Stimulated activated CD8-positive, alpha-beta memory T cell treated with anti-CD3 and anti-CD28 coated beads, Interleukin-15, amount 100 ng/mL, for 24 hours (primary cell): ENCODE measurements at places on chromosomes 5 and 9.

- DNase-seq = no peak
Measured at GRCh38 chr5:163506726-163507125, 1.3 kb downstream of the MAT2B start.

DNA sequence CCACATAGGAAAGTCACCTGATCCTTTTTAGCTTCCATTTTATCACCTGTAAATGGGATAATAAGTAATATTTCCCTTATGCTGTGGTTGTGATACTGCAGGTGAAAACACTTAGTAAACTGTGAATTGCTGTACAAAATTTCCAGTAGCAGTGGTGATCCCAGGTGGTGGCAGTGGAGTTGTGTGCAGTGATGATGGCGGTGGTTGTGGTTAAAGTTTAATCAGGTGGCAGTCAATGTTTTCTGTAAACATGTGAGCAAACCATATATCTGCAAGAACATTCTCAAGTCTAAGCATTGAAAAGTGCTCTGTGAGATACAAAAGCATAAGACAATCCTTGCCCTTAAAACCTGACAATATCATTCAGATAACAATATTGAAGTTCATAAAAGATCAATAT lies 480.2 kb downstream of the RASEF start:
- DNase-seq = no peak

GRCh38 chr9:134555094-134555650 lies 86.4 kb upstream of the COL5A1 start:
- no peak for DNase-seq

- no peak for DNase-seq
Measured at GRCh38 chr9:99576002-99576401, 245.7 kb upstream of the NR4A3 start.

DNA sequence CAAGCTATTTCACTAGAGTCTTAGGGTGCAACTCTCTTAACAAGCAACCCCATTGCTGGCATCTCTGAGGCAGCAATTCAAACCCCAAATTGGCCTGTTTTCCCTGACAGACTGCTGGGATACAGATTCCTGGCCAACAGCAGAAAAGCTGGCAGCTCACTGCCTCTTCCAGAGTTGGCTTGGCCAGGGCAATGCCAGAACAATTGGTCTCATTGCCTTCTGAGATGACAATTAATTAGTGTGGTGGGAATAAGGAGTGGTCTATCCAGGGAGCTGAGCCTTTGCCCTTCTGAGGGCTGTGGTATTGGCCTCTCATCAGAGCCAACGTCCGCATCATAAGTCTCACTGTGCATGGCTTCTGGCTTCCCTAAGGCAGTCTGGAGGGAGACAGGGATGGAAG lies 183.2 kb downstream of the GNAQ start:
- no peak for DNase-seq

DNA sequence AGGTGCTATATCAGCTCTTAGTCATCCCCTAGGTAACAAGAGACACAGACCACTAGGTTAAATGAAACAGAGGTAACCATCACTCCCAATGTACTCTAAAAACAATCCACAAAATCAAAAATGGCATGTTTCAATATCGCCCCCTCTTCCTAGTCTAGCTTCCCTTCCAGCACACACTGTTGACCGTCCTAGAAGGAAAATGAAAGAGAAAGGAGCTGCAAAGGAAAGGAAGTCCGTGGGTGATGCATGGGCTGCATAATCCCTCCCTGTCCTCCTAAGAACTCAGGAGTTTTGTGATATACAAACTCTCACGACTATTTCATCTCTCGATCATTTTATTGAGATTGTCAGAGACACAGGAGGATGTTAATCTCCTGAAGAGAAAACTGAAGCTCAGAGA lies 101.6 kb downstream of the RFK start:
- no peak for DNase-seq

DNA sequence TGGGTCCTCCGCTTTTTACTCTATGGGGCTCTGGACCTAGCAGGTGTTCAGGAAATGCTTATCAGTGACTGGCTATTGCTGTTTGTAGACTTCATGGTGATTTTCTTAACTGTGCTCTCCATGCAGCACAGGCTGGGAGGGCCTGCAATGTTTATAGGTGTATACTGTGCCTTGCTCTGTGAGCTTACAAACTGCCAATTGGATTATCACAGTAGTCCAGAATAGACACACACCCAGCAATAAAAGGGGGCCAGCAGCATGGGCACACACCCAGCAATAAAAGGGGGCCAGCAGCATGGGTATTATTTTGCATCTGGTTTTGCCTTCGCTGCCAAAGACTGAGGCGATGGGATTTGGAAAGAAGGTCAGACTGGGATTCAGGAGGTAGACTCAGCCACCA lies 100.0 kb downstream of the CRB2 start:
- DNase-seq = no peak

- DNase-seq = no peak
Measured at GRCh38 chr5:38780316-38780715, 65.5 kb upstream of the OSMR start.

DNA sequence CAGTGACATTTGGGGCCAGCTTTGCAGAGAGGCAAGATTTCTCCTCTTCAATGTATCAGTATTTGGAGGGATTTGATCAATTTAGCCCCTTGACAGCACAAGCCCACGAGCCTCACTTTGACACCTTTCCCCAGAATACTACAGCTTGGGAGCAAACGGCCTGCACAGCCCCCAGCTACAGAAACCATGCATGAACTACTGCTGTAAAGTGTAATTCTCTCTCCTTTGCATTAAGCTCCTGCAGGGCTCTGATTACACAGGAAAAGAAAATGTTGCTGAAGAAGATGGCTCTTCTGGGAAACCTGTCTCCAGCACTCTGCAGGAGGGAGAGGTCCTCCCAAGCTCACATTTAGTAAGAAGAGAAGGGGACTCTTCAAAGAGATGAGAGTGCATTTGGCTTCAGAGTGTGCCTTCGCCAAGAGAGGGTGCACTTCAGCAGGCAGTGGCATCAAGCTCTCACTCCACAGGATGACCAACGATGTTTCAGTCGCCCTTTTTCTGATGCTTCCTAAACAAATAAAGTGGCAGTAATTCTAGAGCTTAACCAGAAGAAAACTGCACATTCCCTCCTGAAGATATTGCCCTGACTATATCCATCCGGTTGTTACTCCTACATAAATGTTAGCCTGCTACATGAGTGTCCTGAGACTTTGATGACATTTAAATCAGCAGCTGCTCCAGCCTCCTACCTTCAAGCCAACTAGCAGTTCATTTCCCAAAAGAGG lies 272.2 kb downstream of the AUH start:
- DNase-seq = no peak

DNA sequence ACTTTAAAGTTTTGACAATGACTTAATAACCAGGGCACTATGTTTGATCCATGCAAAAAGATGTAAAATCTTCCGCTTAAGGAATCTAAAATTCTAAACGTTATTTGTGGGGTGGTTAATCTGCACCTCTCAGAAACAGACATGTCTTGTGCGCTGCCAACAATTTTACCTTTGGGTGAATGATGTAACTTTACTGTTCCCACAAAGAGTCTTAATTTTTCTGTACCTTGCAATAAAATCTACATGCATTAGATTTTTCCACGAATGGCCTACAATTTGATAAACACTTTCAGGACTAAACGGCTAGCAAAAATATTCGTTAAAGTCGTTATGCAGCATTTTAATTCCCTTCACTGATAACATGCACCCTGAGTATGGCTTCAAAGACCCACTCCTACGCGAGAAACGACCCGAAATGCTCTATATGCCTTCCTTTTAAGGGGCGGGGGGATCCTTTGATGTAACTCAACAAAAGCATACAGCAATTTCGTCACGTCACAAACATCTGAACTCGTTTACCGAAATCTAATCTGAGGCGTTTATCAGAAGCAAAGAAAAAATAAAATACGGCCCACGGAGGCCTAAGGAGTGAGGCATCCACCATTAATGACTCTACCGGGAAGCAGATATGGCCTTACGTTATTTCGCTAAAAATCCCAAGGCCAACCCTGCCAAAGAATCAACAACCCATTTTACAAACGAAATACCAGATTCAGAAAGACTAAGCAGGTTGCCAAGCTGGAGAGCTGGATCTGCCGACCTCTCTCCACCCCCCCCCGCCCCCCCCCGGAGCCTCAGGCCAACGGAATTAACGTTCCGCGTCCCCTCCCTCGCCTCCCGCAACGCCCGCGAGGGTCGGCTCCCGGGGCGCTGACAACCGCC lies 621 bp downstream of the AK6 start:
- no peak for DNase-seq

DNA sequence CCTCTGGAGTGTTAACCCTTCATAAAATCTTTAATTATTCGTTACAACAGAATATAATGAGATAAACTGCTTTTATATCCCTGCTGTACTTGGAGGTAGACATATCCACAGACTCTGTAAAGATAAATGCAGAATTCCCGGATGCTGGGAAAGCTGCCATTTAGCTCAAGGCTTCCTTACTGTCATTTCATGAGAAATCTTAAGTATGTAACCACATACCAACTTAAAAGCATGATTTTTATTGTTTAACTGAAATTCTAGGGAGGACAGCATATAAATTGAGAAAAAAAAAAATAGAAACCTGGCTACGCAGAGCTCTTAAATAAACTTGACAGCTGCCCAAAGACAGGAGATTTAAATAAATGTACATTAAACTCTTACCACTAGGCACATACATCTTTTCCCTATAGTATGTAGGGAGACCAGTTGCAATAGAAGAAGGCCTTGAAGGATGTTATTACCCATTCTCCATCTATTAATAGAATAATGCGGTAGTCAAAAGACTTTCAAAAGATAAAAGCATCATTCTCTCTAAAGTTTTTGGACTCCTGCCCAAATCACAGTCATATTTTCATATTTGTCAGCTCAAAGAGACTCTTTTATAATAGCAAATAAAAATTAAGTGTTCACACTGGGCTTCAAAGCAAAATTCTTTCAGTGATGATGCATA lies 373.8 kb downstream of the NDUFS4 start:
- DNase-seq = no peak

- no peak for DNase-seq
Measured at GRCh38 chr9:95077766-95078370, 239.6 kb downstream of the FANCC start.

DNA sequence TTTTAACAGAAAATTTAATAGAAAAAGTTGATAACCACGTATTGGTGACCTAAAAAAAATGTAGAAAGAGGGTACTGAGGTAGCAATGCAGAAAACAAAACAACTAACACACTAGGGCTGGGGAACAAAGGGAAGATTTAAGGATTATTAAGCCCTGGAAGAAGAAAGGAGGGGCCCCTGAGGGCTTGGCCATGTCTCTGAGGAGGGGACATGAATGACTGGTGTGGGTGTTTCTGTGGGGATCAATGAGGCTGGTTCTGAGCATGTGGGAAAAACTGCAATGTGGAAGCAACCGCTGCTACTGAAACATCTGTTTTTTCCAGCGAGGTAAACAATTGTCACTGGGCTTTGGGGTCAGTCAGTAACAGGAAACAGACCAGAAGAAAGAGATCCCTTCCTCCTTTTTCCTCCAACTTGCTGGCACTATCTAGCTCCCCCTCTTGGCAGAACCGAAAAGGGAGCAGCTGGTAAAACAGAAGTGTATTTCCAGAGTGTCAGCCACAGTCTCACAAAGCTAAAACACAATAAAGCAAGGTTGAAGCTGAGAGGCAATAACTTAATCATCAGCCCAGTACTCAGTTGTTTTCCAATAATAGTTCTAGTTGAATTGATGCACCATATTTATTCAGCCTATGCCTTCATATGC lies 48.3 kb downstream of the ATPSCKMT start:
- no peak for DNase-seq

GRCh38 chr5:54234304-54234933 lies 76.0 kb downstream of the ARL15 start:
- DNase-seq = no peak

- no peak for DNase-seq
Measured at GRCh38 chr5:110086658-110087388, 397.1 kb downstream of the MAN2A1 start.

DNA sequence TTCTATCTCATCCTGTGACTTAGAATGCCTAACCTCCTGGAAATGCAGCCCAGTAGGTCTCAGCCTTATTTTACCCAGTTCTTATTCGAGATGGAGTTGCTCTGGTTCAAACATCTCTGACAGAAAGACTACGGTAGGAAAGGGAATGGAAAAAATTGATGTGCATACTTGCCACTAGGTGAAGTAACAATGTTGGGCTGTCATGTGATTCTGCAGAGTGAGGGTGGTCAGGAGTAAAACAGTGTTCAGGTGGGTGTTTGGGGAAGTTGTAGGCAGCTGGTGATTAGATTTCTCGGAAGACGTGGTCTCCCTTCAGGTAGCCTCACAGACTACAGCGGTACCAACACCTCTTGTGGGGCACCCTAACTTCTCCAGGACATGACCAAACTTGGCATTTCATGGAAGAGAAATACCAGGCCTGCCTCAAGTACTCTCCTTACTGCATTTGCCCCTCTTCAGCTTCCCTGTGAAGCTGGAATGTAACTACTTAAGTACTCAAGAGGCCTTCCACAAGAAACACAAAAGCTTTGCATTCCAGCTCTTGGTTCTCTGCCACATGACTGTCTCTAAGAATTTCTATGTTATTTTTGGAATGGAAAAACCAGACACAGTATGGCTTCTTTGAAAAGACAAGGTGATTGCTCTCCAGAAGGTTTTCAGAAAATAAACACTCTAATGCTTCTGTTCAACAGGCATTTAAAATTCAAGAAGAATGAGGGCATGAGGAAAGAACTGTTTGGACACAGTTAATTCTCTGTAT lies 17.4 kb upstream of the ENTREP1 start:
- no peak for DNase-seq

DNA sequence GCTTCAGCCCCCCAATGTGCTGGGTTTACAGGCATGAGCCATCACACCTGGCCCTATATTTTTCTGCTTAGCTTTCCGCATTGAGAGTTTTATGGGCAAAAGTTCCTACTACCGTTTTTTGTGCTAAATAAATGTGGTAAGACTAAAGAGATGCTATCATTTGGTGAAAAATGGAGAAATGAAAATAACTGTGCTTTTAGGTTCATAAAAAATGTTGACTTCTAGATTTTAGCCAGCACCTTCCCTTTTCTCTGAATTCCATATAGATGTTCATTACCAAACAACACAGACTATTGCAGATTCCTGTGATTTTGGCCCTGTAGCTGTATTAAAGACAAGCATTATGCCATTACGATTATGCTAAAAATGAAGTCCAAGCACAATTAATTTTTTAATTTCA lies 72.0 kb upstream of the CTSL start:
- no peak for DNase-seq

- no peak for DNase-seq
Measured at GRCh38 chr9:127553793-127554192, 58.3 kb upstream of the STXBP1 start.

DNA sequence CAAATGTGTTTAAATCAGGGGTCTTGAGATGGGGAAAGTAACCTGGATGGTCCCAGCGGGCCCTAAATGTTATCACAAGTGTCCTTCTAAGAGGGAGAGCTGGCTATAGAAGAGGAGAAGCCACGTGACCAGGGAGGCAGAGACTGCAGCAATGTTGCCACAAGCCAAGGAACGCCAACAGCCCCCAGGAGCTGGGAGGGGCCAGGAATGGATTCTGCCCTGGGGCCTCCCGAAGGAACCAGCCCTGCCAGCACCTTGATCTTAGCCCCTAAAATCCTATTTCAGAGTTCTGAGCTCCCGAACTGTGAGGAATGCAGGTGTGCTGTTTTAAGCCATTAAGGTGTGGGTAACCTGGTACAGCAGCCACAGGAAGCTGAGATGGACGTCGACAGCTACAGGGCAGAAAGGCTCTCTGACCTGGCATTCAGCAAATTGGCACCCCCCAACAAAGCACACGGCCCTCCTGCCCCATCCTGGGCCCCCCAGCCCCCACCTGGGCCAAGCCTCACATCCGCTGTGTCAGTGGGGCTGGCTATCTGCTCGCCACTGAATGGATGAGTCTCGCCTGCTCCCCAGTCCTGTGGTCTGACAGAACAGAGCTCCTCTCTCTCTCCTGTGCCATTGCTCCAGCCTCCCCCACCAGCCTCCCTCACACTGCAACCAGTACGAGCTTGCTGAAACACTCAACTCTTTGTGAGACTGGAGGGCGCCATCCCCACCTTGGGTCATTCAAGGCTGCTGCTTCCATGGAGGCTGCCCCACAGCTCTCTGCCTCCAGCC lies 78.8 kb downstream of the ADAMTS2 start:
- DNase-seq = no peak
